ENCODE measurements at places on chromosomes 3 and 15. TPM values are rescaled to one million over a fixed set of nuclear protein-coding genes. Genes with fewer than 3 reads are reported as not detected.

The RASL12 gene
- total RNA-seq: 0.94 TPM

The TLNRD1 gene
- 24.7 TPM for total RNA-seq

The CPLX3 gene
- total RNA-seq: not detected

The PATL2 gene
- total RNA-seq: 0.19 TPM

The NR2E3 gene
- not detected for total RNA-seq

The SAMMSON gene
- 0.08 TPM for total RNA-seq

DNA sequence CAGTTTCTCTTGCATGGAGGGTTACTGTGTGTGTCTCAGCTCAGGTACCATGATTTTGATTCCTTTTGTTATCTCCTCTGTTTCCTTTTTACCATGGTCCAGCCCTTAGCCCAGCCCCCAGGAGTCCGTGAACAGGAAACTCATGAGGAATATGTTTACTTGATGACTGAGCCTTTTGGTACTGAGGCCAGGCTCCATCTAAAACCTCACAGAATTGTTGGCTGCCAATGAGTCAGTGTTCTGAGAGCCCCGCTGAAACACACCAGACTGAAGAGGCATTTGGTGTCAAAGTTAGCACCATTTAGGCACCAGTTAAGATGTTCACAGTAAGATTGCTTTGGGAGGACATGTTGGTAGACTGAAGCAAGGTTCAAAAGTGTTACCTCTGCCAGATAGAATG is 80.9 kb downstream of the DGKG start:
- peak; percentile 40 for DNase-seq

DNA sequence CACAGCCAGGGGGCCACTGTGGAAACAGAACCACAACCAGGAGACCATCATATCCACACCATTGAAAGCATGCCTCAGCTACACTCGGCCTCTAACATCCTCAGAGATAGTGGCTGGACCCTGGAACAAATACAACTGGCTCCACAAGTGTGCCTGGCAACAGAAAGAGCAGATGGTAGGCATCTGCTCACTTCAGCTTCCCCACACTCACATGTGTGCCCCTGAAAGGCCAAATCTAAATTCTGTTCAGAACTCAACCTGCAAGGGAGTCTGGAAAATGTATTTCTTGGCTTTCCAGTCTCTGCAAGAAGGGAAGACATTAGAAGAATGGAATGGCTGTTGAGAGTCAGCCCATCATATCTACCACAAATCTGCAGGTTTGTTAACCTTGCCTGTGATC is 54.7 kb upstream of the CTNNB1 start:
- no peak for DNase-seq

GRCh38 chr15:32718227-32718820 is 520 bp downstream of the GREM1 start:
- no peak for DNase-seq

DNA sequence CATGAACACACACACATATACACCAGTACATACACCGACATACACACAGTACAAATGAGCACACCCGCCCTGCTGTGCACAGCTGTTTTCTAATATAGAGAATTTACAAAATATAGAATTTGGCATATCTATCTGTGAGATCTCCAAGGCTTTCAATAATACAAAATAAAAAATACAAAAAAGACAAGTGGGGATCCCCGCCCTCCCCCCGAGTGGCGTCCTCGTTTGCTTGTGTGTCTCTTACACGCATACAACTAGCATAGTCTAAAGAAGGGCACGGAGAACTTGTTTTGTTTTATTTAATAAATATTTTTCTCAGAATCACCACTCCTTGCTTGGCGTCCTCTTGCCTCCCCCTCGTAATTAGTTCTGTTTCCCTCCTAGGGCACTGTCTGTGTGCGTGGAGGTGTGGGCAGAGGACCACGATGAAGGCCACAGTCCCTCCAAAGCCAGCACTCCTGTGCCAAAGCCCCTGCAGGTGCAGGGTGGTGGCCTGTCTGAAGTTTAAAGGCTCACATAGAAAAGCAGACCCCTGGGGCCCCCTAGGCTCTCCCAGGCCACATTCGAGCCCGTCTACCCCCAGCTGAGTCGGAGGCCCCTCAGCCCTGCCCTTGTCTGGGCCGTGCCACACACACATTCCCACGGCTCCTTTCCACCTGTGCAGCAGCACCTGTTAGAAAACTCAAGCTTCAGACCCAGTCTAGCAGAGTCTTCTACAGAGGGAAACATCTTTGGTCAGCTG is 82.1 kb downstream of the SEC22A start:
- no peak for DNase-seq

- DNase-seq: no peak
Observed at GRCh38 chr3:178217479-178217878, 318.8 kb upstream of the KCNMB2 start.

All from myocyte (in vitro differentiated cells).